WTC11 (cell line): ENCODE measurements at places on chromosomes 7 and 10.

DNA sequence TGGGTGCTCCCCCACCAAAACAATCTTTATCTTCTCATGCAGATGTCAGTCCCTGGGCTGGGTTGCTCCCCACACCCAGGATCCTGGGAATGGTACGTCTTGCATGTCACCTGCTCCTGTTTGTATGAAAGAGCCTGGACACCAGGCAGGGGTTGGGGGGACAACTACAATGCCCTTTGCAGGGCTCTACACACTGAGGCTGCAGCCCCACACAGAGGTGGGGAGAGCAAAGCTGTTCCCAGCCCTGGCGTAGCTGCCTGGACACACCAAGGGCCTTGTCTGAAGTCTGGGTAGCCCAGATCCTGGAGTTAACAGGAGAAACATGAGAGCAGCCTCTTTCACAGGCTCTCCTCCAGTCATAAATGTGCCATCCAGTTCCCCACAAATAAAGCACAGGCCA, 61.2 kb upstream of the TMEM72 start:
- no peak overlapping the region for H3K27ac ChIP-seq
- H3K27me3 ChIP-seq, result peaks cover 9% of the 10 kb centered on the region
- DNase-seq, result no peak
- no peaks in the 10 kb centered on the region for H3K36me3 ChIP-seq

- no peak overlapping the region for H3K27ac ChIP-seq
- no peaks in the 10 kb centered on the region for H3K27me3 ChIP-seq
- H3K4me1 ChIP-seq, result peaks cover 22% of the 10 kb centered on the region
- no peak overlapping the region for H3K4me3 ChIP-seq
Measured at GRCh38 chr7:39042670-39043069, 65.0 kb downstream of the POU6F2 start.

DNA sequence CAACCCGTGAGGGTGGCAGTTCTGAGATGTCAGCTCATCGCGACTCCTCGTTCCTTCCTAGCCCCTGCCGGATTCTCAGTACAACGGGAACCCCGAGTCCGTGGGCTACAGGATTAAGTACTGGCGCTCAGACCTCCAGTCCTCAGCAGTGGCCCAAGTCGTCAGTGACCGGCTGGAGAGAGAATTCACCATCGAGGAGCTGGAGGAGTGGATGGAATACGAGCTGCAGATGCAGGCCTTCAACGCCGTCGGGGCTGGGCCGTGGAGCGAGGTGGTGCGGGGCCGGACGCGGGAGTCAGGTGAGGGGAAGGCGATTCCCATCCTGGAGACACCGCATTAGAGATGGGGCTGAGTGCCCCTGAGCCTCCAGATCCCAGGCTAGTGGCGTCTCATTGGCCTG, 568.1 kb upstream of the FOXK1 start:
- H3K27ac ChIP-seq, result no peak overlapping the region
- H3K27me3 ChIP-seq, result no peaks in the 10 kb centered on the region
- no peak for DNase-seq
- no peaks in the 10 kb centered on the region for H3K4me1 ChIP-seq
- no peak overlapping the region for H3K4me3 ChIP-seq
- peaks cover 19% of the 10 kb centered on the region for H3K36me3 ChIP-seq

DNA sequence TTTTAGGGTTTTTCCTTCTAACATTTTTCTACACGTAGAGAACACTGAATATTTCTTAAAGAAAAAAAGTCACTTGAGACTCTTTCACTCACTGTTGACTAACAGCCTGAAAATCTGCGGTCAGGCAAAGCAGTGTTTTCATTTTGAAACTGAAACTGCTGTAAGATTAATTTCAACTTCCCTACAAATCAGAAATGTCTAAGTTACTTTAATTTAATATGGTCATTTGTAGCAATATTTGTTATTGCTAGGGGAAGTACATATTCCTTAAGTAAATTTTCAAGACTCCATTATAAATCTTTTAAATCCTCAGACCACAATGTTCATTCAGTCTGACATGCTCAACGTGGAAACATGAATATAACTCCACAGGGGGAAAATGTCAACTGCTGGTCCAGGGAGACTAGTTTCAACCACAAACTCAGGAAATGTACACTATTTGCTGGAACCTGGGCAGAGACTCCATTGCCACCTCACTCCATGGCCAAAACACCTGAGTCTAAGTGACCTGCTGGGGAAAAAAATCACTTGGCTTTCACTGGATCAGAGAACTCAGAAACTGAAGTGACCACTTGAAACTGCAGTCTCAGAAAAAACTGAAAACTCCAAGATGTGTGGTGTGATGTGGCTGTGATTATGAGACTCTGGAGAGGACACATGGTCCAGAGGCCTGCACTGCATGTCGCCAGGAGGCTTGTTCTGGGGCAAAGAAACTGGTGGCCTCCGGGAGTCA, 161.2 kb downstream of the TAX1BP1 start:
- no peak overlapping the region for H3K4me3 ChIP-seq
- no peak for DNase-seq
- no peaks in the 10 kb centered on the region for H3K27me3 ChIP-seq

- no peak for DNase-seq
- no peaks in the 10 kb centered on the region for H3K36me3 ChIP-seq
- peaks cover 3% of the 10 kb centered on the region; the same call in 1 of the 2 replicates for H3K4me1 ChIP-seq
- H3K27ac ChIP-seq, result no peak overlapping the region
- H3K27me3 ChIP-seq, result no peaks in the 10 kb centered on the region
Measured at GRCh38 chr10:70782746-70783680, 2.2 kb downstream of the TBATA start.

GRCh38 chr7:5689716-5690115, 91.7 kb downstream of the RNF216 start:
- H3K27me3 ChIP-seq, result no peaks in the 10 kb centered on the region
- DNase-seq, result no peak
- H3K27ac ChIP-seq, result no peak overlapping the region
- no peaks in the 10 kb centered on the region; the same call in 1 of the 2 replicates for H3K36me3 ChIP-seq

DNA sequence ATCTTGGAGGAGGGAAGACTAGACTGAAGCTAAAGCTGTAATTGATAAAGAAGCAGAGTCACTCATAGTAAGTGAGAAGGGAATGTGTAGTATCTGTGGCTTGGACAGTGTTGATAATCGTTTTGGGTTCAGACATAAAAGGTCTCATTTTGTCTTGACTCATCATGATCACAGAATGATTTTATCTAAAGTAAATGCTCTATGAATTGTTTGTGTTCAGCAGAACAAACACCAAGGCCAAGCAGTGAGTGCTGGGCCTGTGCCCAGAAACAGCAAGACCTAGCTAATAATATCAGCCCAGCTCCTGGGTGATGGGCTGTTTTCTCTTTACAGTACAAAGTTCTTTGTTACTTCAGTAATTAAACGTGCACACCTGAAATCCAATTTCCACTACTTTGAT, 26.7 kb upstream of the CD36 start:
- H3K4me1 ChIP-seq, result peaks cover 21% of the 10 kb centered on the region
- no peak for DNase-seq

DNA sequence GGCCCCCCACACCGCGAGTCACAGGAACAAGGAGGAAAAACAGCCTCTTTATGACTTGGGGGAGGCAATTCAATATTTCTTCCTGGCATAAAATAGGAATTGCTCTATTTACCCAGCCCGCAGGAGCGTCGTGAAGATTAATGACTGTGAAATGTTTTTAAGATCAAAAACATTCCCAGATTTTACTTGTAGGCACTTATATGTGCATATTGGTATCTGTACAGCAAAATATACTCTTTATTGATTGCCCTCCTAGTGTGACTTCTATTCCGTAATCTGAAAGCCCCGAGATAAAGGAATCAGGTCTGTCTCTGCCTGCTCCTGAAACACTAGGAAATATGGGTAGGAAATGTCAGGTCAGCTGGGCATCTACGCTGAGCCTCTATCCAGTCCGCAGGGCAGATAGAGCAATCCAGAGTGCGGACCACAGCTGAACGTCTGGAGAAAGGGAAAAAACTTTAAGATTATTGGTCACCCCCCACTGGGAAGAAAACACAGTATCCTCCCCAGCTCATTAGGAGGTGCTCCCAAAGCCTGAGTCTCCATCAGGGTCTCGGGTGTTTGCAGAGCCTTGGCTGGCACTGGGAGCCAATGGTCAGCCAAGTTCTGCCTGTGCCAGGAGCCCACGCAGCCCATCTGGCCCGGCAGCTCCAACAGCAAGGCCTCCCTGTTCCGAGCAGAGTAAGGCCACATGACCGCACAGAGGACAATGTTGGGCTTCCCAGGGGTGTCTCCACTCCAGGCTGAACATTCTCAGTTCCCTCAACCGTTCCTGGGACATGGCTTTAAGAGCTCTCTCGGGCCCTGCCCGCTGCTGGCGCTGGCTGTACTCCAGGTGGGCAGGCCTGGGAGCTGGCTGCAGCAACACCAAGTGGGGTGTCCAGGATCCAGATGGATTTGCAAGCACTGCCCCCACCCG, 7.7 kb downstream of the CTBP2 start:
- peaks cover 19% of the 10 kb centered on the region for H3K36me3 ChIP-seq
- no peak for DNase-seq
- H3K27ac ChIP-seq, result peak overlapping the region; percentile 100

DNA sequence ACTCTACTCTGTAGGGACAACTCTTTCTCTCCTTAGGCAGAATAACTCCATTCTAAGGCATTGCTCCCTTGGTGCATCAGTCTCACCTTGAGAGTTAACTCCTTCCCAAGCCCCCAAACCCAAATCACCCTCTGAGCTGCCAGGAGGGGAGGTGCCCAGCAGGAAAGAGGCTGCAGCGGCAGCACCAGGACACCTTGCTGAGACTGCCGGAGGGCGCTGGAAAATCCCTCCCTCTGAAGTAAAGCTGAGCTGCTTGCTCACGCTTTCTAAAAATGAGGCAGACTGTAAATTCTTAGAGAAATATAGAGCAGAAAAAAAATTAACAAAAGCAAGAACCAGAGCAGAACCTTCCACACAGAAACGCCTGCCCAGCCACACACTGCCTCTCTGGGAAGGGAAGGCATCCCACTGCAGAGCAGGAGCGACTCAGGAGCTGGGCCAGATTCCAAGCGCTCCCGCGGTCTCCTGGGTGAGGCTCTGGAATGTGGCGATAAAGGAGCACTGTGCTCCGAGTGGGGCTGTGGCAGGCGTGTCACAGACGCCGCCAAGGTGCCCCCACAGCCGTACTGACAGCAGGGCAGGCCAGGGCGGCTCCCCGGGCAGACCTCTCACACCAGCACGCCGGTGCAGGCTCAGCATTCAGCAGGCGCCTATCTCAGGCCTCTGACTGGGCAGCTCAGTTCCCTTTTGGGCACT, 202.1 kb downstream of the TNS3 start:
- H3K4me1 ChIP-seq, result peaks cover 42% of the 10 kb centered on the region
- DNase-seq, result peak; percentile 39
- no peaks in the 10 kb centered on the region for H3K36me3 ChIP-seq
- H3K4me3 ChIP-seq, result no peak overlapping the region
- H3K27me3 ChIP-seq, result no peaks in the 10 kb centered on the region

DNA sequence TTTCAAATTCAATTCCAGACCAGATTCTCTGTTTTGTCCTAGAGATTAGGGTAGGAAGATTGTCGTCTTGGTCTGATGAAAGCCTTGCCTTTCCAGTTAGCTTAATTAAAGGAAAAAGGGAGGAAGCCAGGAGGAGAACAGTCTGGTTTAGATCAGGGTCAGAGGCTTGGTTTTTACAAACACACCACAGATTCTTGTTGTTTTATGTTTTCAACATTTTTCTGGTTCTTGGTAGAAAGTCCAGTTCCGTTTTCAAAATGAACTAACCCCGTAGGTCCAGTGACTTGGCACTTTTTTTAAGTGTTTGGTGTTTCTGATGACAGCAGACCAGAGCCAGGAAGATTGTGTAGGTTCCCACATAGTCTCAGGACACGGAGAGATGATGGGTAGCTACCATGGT, 167.1 kb upstream of the INHBA start:
- DNase-seq, result no peak
- peaks cover 20% of the 10 kb centered on the region for H3K36me3 ChIP-seq
- no peak overlapping the region for H3K4me3 ChIP-seq
- H3K27me3 ChIP-seq, result no peaks in the 10 kb centered on the region; the same call in 1 of the 2 replicates
- no peak overlapping the region for H3K27ac ChIP-seq

- H3K36me3 ChIP-seq, result no peaks in the 10 kb centered on the region
- no peak for DNase-seq
Measured at GRCh38 chr7:130929896-130930659, 196.1 kb upstream of the KLF14 start.

- no peaks in the 10 kb centered on the region for H3K36me3 ChIP-seq
- no peaks in the 10 kb centered on the region for H3K27me3 ChIP-seq
- no peak for DNase-seq
- H3K4me1 ChIP-seq, result peaks cover 7% of the 10 kb centered on the region
Measured at GRCh38 chr7:133571076-133571475, 318.2 kb downstream of the EXOC4 start.

DNA sequence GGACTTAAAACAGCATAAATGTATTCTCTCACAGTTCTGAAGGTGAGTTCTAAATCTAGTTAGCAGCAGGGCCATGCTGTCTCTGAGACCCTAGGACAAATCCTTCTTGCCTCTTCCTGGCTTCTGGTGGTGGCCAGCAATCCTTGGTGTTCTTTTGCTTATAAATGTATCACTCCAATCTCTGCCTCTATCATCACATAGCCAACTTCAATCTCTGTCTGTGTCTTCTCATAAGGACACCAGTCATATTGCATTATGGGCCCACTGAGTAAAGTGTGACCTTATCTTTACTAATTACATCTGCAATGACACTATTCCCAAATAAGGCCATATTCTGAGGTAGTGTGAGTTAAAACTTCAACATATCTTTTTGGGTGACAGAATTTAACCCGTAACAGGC, 778.9 kb downstream of the KCNMA1 start:
- H3K4me3 ChIP-seq, result no peak overlapping the region
- no peaks in the 10 kb centered on the region for H3K36me3 ChIP-seq
- no peaks in the 10 kb centered on the region for H3K4me1 ChIP-seq

- DNase-seq, result no peak
- no peak overlapping the region for H3K27ac ChIP-seq
- H3K4me3 ChIP-seq, result no peak overlapping the region
- peaks cover 17% of the 10 kb centered on the region for H3K4me1 ChIP-seq
- H3K36me3 ChIP-seq, result no peaks in the 10 kb centered on the region
Measured at GRCh38 chr10:9294132-9294663, 1239.7 kb downstream of the GATA3 start.

GRCh38 chr10:91653219-91653870, 20.5 kb upstream of the PPP1R3C start:
- no peak overlapping the region for H3K4me3 ChIP-seq
- H3K36me3 ChIP-seq, result peaks cover 6% of the 10 kb centered on the region
- H3K27ac ChIP-seq, result no peak overlapping the region
- no peaks in the 10 kb centered on the region for H3K4me1 ChIP-seq
- no peak for DNase-seq

DNA sequence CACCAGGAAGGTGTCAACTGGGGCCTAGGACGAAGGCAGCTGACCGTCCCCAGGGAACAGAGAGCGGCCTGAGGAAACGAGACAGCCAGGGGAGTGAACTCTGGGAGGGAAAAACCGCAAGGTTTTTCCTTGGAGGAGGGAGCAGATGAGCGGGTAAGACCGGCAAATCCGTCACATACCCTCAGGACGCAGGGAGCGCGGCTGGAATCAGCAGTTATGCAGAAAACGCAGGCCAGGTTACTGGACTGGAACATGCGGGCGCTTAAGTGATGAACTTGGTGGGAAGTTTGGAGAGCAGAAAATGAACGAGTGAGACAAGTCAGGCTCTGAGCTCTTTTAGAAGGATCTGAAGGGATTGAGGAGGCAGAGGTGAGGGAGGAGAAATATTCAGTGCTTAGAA, 76.7 kb downstream of the BMS1 start:
- peaks cover 14% of the 10 kb centered on the region for H3K4me1 ChIP-seq
- H3K27ac ChIP-seq, result no peak overlapping the region
- H3K4me3 ChIP-seq, result no peak overlapping the region
- H3K36me3 ChIP-seq, result no peaks in the 10 kb centered on the region
